NCI-H187 (cell line): ENCODE measurements at places on chromosomes 12 and 14.

- no peak for DNase-seq
Observed at GRCh38 chr14:22088614-22089342, 415.2 kb upstream of the OR4E1 start.

DNA sequence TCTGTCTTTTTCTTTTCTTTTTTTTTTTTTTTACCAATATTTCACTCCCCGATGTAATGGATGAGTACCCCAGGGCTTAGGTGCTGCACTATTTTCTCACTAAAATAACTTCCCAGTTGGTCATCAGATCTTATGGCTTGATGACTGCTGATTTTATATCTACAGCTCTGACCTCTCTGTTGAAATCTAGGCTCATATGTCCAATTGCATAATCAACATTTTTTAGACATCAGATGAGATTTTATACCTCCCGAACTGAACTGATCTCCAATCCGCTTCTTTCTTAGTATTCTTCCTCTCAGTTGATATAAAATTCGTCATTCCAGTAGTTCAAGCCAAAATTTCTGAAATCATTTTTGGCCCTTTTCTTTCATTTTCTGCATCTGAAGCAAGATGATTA lies 1236.5 kb downstream of the SLC16A7 start:
- no peak for DNase-seq

DNA sequence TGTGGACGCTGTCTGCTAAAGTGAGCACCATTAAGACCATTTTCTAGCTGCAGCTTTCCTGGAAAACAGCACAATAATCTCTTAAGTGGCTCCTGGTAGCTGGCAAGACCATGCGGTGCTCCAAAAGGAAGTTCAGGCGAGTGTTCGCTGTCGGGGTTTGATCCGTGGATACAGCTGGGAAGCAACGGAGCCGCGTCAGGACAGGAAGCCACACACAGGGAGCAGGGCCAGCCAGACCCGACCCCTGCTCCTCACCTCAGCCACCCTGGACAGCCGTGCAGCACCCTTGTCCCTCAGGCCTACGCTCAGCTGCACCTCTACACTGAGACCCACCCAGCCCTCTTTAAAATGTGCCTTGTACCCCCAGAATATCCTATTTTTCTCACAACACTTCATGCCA lies 19.4 kb downstream of the ZFYVE21 start:
- DNase-seq: no peak

GRCh38 chr12:117328556-117329100 lies 32.8 kb downstream of the NOS1 start:
- peak; percentile 11 for DNase-seq

- DNase-seq: no peak
Observed at GRCh38 chr12:52210186-52210924, 18.5 kb upstream of the KRT80 start.

GRCh38 chr12:67355428-67356379 lies 86.5 kb downstream of the CAND1 start:
- peak; percentile 18 for DNase-seq

GRCh38 chr12:84811291-84811690 lies 101.3 kb downstream of the SLC6A15 start:
- no peak for DNase-seq

DNA sequence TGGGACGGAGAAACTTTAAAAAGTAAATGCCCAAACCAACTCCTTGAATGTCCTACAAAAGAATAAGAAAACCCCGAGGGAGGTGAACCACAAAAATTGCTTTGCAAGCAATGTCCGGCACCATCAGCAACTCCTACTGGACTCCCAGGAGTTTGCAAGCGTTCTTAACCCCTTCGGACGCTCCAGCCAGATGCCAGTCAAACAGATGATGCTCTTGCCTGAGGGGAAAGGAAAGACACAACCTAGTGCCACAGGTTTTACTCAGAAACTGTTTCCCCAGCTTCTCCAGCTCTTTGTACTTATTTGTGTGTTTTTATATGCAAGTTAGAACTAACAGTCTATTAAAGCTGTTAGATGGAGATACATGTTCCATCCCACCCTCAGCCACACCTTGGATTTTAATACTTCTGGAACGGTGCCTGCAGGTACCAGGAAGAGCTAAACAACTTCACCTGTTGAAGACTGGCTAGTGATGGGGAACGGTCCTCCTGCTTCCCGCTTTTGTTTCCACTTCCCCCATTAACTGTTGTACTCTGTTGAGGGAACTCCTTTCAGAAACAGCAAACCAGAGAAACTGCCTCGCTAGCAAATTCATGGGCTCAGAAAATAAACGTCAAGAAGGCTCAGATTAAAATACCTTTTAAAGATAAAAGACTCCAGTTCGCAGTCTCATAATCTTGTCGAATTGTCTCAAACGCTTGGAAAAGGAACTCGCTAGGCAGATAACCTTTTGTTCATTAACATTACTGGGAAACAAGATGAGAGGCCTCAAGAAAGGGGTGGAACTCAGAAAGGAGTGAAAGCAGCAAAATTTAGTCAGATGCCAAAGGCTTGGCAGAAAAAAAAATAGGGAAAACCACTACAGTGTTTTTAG lies 1.1 kb upstream of the FERMT2 start:
- DNase-seq: peak; percentile 13

DNA sequence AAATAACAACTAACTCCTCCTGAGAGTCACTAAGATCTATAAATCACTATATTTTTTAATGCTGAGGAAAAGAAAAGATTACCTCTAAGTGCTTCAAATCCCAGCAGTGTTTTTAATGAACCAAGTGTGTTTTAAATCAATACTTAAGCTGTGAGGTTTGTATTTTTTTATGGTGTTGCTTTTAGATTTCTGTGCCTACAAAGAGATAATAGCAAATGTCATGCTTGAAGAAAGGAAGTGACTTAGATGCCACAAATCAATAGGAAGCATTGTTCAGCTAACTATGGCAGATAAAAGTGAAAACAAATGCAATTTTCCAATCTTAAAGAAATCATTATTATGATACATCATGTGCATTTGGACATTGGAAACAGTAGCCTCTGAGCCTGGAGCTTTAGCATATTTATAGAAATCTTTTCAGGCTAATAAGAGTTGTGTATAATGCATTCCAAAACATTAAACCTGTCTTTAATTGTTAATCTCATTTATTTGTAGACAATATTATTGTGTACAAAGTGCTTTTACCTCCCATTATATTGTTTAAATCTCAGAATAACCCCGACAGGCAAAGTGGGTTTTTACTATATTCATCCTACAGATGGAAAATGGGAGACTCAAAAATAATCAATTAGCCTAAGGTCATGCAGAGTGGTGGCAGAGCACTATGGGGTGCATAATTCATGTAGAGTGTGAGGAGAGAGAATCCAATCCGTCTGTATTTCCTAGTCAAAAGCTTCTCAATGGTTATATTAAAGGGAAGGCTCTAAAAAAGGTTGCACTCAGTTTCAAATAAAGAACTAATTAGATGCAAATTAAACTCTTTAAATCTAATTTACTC lies 486.2 kb downstream of the NAV3 start:
- no peak for DNase-seq

- no peak for DNase-seq
Observed at GRCh38 chr12:105995961-105996431, 142.8 kb downstream of the NUAK1 start.

- DNase-seq: no peak
Observed at GRCh38 chr12:38053113-38053512, 263.5 kb upstream of the ALG10B start.

- no peak for DNase-seq
Observed at GRCh38 chr12:88360343-88360742, 218.2 kb downstream of the TMTC3 start.

GRCh38 chr14:89227496-89227836 lies 189.6 kb downstream of the FOXN3 start:
- DNase-seq: no peak

DNA sequence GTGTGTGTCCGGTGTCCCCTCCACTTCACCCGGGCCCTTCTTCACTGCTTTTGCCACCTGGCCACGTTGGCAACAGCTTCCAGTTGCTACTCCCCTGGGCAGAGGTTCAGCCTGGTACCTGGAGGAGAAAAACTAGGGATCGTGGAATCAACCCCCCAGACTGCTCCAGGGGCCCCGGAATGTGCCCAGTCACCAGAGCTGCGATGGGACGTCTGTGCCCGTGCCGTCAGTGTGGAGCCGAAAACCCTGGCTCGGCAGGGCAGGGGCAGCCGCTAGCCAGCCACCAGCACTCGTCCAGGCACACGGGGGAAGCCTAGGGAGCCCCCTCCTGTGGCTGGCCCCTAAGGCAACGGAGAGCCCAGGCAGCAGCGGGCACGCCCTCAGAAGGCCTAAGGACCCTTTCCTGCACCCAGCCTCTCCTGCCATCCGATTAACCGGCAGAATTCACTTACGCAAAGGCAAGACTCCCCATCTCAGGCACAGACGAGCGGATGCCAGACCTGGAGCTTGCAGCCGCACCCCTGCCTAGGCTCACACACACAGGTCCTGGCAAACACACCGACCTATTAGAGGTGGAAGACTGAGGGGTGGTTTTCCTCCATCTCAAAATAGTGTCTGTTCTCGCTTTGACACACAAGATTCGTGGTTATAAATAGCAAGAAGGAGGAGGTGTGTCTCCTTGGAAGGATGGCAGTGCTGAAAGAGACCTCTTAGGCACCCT lies 62.6 kb downstream of the FBXL14 start:
- no peak for DNase-seq

DNA sequence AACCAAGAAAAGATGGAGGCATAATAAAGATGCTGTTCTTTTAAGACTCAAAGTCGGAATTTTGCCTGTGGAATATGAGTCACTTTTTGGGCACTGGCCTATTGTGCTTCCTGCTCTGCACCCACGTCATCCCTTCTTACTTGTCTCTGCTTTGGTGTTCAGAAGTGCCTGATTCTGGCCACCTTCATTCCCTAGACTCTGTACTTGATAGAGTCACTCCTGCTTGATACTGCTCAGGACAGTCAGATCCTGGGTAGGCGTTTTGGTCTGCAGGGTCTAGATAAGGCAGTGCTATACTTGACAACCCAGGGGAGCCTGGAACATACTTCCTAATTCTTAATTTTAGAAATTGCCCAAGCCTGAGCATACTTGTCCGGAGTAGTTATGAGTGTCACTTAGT lies 1.9 kb downstream of the LRRK2 start:
- no peak for DNase-seq

- no peak for DNase-seq
Observed at GRCh38 chr12:26520109-26520508, 312.9 kb downstream of the ITPR2 start.

DNA sequence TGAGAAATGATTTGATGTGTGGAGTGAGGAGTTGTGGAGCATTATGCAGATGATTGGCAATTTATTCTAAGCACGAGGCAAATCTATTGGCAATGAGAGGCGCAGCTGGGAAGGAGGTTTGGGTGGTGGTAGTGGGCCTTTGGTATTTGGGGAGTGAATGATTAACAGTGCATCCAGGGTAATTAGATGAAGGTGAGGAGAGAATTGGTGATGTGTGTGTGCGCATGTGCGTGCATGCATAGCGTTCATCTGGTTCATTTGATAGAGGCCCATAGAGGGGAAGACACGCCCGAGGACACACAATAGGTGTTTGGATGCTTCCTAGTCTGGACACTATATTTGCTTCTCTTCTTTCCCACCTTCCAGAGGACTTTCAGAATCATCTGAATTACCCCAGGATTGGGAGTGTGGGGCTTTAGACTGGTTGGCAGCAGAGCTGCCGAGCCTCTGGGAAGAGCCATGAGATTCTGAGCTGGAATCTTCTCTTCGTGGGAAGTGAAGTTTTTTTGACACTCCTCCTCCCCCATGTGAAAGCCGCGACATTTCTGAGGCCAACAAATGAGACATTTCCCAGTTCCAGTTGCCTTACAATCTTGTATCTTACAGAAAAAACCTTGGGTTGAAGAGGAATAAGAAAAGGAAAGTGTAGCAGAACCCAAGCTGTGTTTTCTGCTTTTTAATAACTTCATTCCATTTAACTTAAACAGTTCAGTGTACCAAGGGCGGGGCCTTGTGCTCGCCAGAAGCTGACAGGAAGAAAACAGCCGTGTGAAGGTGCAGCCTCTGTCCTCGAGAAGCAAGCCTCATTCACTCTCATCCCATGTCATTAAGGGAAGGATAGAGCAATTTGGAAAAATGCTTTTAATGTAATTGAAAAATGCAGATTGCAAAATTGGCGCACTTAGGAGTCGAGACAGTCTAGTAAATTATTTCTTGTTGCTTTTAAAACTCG lies 65.2 kb downstream of the SLC25A47 start:
- DNase-seq: no peak

GRCh38 chr12:88351146-88351545 lies 209.0 kb downstream of the TMTC3 start:
- no peak for DNase-seq

- no peak for DNase-seq
Observed at GRCh38 chr12:43072431-43072830, 479.6 kb downstream of the ADAMTS20 start.

- no peak for DNase-seq
Observed at GRCh38 chr12:31343139-31343538, 17.2 kb upstream of the SINHCAF start.

DNA sequence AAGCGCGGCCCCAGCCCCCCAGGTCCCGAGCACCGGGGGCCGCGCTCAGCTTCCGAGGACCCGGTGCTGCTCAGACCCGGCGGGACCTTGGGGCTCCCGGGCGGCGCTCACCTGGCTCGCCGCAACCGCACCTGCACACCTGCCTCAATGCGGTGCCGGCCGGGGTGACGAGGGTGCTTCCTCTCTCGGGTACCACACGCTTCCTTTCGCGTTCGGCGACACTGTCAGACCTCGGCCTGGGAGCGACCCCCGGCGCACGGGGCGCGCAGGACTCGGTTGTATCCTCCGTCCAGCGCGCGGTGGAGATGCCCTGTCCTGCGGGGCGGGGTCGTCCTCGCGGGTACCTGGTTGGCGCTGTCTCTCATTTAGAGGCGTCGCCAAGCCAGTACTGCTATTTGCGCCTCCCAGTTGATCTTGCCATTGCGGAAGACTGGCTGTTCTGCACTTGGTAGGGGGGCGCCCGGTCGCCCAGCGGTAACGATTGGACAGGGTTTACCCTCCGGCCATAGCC lies 718 bp downstream of the PACS2 start:
- no peak for DNase-seq

DNA sequence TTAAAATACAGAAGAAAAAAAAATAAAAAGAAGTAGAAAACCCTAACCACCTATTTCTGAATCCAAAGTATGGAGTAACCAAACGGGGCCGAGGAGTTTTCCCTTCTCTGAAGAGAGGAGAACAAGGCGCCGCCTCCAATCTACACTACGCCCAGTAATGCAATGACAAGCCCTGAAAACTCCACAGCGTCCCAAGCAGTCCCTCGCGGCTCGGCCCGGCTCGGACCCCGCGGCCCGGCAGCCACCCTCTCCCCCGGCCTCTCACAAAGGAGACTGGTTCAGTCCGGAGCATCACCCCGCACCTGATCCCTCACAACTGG lies 371 bp downstream of the CHD8 start:
- DNase-seq: no peak

- DNase-seq: no peak
Observed at GRCh38 chr12:132139912-132140311, 4.2 kb downstream of the DDX51 start.

GRCh38 chr12:118436002-118436730 lies 59.8 kb downstream of the SUDS3 start:
- DNase-seq: no peak
